MV-4-11 (cell line): ENCODE measurements at places on chromosomes 7 and 10.

- peak; percentile 24 for DNase-seq
Observed at GRCh38 chr10:22320591-22321155, at the start of gene BMI1. BMI1 (plus strand) TSS chr10:22321099; CDS start chr10:22326450, 5,351 bp downstream.

DNA sequence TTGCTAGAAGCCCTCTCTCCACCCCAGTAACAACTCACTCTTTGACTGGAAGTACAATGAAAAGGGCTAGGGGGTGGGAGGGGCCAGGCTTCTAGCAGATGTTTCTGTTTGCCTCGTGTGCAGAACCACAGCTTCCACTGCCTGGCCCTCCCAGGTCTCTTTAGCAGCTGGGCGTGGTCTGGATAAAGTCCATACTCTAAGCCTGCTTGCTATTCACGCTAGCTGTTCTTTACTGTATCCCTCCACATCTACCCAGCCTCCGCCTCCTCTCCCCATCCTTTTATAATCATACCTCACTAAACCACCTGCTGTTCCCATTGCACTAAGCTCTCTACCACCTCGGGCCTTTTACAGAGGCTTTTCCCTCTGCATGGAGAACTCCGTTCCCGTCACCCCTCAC lies 288.8 kb downstream of the CAMK1D start:
- DNase-seq = peak; percentile 67

DNA sequence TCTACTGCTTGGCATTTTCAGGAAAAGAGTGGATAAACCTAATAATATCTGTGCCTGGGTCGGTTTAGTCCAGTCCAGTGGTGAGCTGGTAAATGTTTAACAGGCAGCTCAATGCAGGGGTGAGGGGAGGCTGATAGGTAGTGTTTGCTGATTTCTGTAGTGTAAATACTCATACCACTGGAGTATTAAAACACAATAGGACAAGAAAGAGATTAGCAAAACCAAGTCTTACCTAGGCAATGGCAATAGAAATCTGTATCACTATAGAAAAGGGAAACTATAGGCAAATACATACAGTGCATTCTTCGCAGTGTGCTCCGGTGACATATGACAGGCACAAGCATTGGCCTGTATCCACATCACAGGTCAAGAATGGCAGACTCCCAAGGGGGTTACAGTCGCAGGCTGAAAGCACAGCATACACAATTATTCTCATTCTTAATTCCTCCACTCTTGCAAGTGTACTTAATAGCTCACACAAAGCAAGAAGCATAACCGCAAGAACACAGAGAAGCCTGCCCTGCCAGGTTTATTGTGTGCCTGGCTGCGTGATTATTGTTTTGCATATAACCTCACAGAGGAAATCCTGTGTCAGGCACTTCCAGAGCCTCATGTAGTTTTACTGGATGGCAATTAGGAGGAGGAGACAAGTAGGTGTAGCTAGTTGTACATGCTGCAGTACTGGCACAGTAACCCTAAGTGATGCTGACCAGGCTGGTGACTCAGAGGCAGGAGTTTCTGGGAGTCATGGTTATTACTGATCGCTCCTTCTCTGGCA lies 35.0 kb downstream of the LAMB4 start:
- no peak for DNase-seq

DNA sequence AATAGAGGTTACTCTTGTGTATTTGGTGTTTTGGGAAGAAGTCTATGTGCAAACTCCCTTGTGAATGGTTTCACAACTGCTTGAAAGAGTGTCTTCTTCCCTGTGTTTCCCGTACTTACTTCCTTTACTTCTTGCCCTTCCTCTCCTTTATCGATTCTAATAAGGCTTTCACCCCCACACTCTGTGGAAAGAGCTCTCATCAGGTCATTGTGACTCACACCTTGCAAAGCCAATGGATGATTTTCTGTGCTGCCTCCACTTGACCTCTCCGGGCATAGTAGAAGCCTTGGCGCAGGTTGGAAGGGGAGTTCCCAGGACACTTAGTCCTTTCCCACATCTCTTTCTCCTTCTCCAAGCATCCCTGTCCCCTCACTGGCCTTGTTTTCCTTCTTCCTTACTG lies 6.2 kb upstream of the TSPAN15 start:
- DNase-seq = no peak

DNA sequence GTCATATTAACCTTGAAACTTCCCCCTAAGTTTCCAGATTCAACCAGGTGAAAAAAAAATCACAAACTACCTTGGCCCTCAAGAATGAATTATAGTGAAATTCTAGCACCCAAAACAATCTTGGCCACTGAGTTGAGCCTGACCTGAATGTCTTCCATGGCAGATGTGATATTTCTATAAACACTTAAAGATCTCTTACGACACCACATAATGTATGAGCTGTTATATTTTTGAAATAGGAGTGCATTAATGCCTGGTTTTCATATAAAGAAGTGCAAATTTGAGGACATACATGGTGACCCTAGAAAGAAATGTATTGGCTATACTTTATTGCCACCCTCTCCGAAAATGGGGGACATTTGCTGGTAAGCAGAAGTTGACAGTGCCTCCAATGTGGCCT lies 584.1 kb upstream of the KCND2 start:
- no peak for DNase-seq

DNA sequence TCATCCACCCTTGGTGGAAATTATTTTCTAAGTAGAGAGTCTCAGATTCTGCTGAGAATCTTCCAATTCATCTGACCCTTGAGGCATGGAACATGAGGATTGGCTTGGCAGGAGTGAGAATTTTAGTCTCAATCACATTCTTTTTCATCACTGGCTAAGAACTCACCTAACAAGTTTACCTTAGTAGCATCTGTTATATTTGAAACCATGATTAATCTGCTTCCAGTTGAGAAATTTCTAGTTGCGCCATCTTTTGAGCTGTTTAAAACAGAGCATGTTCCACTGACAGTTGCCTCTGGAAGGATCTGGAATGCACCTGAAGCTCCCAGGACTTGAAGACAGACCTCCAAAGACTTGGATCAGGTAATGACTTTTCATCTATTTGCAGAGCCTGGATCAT lies at the start of gene LIPK:
TSS of gene LIPK (plus strand) at position 292 of the 400 bp plus-strand sequence. CDS start 18,295 bp downstream, outside the sequence.
- no peak for DNase-seq

DNA sequence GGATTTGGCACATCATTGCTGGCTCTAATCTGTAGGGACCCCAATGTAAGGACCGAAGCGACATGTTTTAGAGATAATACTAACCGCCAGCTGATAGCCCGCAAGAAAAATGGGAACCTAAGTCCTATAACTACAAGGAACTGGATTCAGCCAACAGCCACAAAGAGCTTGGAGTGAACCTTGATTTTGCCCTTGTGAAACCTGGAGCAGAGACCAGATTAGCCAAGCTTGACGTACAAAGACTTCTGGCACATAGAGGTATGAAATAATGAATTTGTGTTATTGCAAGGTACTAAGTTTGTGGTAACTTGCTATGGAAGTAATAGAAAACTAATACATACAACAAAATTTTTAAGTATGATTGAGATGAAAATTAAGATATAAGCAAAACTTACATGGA lies 246.9 kb downstream of the AGMO start:
- DNase-seq = no peak

DNA sequence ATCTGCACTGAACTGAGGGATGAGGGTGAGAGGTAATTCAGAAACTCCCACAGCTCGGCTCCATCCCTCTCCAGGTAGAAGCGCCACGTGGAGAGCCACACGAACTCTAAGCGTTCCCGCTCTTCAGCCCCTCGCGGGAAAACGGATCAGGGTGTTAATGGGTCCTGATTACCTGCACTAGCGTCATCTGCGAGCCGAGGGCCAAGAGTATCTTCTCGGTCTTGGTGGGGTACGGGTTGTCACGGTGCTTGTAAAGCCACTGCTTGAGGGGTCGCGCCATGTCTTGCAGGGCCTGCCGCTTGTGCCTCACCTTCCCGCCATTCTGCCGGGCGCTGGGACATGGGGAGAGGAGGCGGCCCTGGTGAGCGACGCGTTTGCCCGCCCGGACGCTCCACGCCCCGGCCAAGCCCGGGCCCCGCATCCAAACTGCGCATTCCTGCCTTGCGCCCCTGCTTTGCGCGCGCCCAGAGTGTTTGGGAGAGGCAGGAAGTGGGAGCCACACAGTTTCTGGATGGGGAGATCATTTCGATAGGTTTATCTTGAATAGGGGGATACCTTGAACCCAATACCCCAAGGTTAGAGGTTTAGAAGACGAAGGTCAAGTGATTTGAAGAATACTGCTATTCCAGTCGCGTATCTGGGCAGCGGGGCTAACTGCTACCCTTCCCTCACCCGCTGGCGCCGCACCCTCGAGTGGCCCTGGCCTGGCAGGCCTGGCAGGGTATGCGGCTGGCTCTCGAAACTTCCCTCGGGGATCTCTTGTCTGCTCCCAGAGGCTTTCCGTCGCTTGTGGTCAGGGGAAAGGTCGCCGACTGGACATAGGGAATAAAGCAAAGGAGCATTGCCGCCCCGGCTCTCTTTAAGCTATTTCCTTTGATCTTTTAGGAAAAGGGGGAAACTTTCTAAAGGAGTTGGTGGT lies 4.2 kb downstream of the MKX start:
- DNase-seq = no peak

DNA sequence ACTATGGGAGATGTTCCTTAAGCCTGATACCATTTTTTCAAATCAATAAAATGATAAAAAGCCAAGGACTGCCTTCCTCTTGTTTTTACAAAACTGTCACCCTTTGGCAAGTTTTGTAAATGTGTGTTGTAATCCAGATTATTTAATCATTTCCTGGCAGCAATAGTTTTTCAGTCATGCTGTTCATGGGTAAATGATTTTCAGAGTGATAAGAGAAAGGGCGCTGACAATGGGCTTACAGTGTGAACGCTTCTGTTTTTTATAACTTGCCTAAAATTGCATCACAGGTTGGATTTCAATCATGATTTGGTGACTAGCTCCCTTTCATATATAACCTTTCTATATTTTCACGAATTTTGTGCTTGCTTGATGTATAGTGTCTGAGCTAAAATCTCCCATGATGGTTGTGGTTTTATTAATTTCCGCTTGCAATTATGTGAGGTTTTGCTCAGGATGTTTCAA lies 19.0 kb upstream of the DMBT1 start:
- DNase-seq = peak; percentile 9

- no peak for DNase-seq
Observed at GRCh38 chr7:108499566-108499965, 26.4 kb downstream of the PNPLA8 start.

- peak; percentile 81 for DNase-seq
Observed at GRCh38 chr10:24701447-24701846, 22.2 kb downstream of the ARHGAP21 start.

DNA sequence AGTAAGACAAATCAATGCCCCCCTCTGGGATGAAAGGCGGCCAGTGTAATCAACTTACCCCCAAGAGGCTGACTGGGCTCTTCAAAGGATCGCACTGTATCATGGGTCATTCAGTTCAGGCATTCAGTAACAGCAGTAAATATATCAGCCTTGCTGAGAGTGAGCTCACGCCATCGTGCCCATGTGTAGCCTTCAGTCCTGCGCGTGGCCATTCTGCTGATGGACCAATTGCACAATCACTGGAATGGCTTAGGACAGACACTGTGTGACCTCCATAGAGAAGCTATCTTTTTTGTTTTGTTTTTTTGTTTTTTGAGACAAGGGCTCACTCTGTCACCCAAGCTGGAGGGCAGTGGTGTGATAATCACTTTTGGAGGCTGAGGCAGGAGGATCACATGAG lies 9.1 kb upstream of the PRKRIP1 start:
- DNase-seq = no peak

DNA sequence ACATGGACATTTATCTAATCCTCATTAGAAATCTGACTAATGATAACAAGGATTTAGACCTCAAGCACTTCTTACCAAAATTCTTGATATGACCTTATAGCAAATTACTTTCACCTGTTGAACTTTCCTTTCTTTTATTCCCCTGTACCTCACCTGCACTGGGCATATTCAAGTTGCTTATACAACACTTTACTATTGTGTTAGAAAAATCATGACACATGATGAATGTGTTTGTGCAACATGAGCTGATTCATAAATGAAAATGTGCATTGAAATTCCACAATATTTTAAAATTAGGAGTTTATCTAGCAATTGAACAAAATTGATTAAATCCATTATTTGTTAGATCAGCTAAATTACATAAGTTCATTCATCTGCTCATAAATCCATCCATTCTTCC lies 160.6 kb downstream of the CFTR start:
- DNase-seq = no peak

DNA sequence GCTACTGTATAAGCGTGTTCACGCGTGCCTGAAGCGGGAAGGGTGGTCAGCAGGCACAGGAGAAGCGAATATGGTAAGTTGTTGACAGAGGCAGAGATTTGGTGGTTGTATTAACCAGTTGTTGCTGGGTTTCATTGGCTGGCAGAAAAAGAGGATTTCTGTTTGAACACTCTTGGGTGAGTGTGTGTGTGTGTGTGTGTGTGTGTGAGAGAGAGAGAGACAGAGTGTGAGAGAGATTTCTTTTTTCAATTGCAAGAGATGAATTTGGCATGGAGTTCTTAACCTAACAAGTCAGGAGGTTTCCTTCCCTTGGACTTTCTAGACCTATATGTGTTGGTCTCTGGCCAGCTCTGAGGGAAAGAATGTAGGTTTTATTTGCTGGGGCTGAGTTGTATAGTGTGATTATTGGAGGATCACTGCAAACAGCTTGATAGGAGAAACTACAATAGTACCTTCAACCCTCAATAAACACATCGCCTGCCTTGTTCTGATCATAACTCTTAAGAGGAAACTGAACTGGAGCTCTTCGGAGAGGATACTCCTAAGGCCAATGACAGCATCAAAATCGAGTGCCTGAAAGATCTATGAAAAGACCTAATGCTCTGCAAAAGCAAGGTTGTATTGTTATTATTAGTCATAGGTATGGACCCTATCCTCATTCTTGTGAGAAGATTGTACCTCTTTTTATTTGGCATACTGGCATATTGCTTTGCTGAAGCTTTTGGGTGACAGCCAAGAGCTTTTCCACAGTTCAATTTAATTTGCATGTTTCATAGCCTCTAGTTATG lies 1.2 kb downstream of the MCU start:
- no peak for DNase-seq

DNA sequence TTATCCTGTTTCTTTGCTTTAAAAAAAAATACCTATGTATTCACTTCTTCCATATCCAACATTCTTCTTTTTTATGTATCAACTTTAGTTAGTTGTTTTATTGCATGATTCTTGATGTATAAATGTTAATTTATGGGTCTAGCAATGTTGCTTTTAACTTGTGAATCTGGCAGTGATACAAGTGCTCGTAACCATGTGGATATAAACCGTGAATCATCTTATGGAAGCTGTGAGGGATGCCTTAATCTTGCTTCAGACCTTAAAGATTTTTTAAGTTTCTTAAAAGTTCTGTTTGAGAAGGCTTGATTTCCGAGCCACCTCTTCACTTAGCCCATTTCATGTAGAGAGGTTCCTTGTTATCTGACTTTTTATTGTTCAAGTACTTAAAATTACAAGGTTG lies 25.9 kb downstream of the HELLS start:
- no peak for DNase-seq

- peak; percentile 52 for DNase-seq
Observed at GRCh38 chr7:130865408-130866236, 131.6 kb upstream of the KLF14 start.

- no peak for DNase-seq
Observed at GRCh38 chr10:61901829-61902444, 438 bp downstream of the ARID5B start.

DNA sequence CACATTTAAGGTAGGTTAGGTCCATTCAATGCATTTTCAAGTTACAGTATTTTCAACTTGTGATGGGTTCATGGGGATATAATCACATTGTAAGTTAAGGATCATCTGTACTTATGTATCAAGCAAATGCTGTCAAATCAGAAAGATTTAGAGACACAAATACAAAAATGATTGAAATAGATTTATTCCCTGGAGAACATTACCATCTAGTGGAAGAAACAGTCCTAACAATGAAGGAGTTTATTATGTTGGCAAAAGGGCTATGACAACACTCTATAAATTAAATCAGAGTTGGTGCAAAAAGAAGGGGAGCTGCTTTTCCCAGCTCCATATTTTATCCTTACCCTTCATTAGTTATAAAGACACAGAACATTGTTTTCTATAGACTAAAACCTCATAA lies 69.0 kb downstream of the PRSS58 start:
- no peak for DNase-seq
